ENCODE measurements at places on chromosomes 6 and 20. TPM values are rescaled to one million over a fixed set of nuclear protein-coding genes. Genes with fewer than 3 reads are reported as not detected.

GRCh38 chr6:140427842-140428241, 1053.4 kb upstream of the CITED2 start:
- no peak for DNase-seq

Gene ADGB
- total RNA-seq, result not detected

Gene DLL1
- 0.18 TPM for total RNA-seq

Gene VTA1
- 71.1 TPM for total RNA-seq

DNA sequence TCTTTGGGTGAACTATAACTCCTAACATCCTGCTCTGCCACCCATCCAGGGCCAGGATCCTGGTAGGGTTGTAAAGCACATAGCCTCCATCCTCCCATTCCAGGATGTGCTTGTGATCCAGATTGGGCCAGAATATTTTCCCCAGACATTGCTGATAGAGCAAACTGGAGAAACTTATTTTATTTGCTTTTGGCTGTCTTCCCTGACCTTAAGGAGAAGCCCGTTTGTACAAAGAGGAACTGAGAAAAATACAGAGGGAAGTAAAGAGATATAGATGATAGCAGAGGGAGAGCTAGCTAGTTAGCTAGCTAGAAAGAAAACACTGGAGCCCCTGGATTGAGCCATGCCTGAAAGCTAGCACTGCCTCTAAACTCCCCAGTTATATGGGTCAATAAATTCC, 9.0 kb upstream of the HDAC2 start:
- no peak for DNase-seq

- no peak for DNase-seq
These were observed 130.1 kb upstream of the TNFAIP3 start for GRCh38 chr6:137736911-137737310.

GRCh38 chr20:53057579-53057978, 85.4 kb downstream of the TSHZ2 start:
- DNase-seq, result no peak

- DNase-seq, result no peak
These were observed 228.8 kb upstream of the QKI start for GRCh38 chr6:163185744-163186143.

DNA sequence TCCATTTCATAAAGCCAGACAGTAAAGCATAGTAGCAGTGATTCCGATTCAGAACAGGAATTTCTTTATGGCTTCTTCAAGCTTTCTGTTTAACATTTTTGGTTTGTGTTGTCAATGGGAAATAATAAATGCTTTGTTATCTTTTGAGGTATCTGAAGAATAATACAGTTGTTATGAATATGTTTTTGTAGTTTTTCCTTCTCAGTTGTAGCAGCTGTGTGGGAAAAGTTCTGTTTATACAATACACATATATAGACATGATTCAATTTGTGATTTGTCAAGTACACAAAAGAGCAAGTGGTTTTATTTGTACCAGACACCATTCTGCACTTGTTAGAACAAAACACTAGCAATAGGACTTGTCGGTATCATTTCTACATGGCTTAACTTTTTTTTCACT, 96.6 kb downstream of the CDYL start:
- no peak for DNase-seq

- DNase-seq, result peak; percentile 78
These were observed 37.8 kb downstream of the RAB44 start for GRCh38 chr6:36735110-36736071.

GRCh38 chr6:166839569-166839968, 116.8 kb downstream of the RNASET2 start:
- DNase-seq, result peak; percentile 16

DNA sequence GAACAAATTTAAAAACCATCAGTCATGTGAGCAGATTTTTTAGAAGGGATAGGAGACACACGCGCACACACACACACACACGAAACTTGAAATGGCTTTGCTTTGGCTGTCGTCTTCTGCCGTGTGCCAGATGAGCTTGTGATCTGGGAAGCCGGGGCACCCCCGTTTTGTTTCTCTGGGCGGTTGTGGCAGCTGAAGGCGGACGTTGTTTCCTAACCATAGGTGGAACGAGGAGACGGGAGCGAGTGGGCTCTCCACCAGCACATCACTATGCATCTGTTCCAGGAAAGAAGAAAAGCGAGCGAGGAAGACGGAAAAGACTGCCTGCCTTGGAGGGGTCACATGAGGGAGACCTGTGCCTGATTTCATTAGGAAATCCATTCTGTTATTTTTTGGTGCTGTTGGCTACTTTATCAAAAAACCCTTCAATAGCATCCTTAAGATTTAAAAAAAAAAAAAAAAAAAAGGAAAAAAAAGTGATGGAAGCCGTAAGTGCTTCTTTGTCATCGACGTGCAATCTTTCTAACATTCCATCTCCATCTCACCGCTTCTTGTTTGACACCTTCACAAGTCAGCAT, 142.1 kb downstream of the DTNBP1 start:
- no peak for DNase-seq

Gene TCP11
- total RNA-seq, result not detected

Gene FGD2
- 0.55 TPM for total RNA-seq

Gene ZNF311
- total RNA-seq, result not detected

DNA sequence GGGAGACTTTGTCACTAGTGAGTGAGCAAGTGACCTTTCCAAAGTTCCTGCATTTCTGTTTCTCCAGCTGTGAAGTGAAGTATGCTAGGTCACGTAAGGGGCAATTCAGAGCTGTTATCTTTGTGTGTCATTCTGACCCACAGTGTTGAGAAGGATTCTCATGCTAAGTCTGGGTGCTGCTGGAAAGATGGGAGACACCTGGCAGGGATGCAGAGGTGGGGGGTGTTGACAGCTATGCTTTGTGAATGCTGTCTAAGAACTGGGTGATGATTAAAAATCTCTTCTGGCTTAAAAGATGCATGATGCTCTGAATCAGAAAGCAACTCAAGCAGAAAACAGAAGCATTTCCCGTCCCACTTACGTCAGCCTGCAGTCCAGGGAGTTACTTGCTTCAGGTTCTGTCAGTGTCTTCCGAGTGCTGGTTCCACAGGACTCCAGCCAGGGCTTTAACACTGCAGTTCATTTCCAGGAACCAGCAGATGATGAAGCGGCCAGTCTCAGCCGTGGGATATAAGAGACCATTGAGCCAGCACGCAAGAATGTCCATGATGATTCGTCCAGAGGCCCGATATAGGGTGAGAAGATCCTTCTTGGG, 30.9 kb upstream of the ASXL1 start:
- no peak for DNase-seq

Gene DNAH8
- total RNA-seq, result not detected

Gene INSM1
- not detected for total RNA-seq

Gene FBXO9
- 46.3 TPM for total RNA-seq

DNA sequence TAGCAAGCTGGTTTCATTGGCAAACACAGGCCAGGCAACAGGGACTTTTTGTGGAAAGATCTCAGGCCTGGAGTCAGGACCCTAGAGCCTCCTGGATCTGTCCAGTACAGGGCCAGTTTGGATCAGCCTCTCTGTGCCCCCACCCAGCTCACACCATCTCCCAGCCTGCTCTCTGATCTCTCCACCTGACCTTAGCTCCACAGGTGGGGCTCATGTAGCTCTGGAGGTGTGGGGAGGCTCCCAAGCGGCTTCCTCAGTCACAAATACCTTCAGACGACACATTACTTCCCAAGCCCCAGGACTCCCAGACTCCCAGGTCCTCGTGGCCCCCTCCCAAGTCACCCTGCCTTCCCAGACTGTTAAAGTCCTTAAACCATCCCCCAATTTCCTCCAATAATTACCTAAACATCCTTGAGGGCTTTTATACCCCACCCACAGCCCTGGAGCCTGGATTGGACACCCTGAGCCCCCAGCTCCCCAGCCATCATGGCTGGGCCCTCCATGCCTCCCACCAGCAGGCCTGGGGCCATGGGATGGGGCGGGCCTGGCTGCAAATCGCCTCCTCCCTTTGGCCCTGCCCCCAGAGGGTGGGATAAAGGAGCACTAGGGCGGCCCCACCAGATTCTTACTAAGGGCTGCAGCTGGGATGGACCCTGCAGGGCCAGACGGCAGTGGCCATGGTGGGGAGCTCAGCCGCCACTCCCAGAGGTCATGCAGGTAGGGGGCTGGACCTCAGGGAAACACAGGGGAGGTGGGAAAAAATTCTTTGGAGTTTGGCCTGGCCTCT, 15.9 kb upstream of the FANCE start:
- DNase-seq, result no peak

DNA sequence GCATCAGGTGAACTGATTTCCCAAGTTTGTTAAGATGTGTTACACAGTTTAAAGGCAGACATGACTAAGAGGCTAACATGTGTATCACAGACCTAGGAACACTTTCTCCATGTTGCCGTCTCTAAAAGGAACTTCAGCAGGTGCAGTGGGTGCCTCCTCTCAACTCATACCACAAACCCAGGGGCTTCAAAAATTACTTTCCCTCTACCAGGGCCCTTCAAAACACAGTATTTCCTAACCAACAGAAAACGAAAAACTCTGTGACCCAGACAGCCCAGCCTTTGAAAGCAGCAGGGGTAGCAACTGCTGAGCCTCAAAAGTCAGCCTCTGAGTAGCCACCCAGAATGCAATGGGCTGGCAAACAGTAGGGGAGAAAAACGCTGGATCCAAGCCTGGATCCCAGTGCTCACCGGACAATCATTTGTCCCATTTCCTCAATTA, 28.5 kb downstream of the B4GALT5 start:
- DNase-seq, result peak; percentile 79

DNA sequence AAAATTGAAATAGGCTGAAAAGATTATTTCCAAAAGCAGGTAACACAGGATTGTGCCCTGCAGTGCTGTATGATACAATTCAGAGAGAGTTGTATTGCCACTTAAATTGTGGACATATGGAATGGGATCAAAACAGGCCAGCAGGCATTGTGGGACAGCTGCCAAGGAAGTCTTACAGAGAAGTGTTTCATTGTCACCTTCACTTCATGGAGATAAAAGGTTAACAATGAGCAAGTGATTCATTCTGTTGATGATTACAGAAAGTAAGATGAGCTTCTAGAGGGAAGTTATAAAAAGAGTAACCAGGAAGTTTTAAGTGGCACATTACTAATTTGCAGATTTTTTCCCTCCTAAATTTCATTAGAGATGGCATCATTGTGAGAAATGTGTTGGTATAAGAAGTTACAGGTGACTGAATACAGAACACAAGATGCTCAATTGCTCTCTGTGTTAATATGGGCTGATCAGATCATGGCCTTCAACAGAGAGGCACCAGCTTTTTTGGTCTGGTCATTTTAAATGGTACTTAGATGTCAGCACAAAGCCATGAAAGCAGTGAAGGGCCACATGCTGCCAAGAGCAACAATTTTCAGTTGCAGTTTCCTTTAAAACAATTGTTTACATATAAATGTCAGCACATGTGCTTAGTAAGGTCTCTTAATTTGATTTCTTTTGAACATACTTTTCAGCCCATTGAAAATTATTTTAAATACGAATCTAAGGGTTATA, 402.5 kb upstream of the FKBP1C start:
- peak; percentile 1 for DNase-seq

Gene IMPG1
- not detected for total RNA-seq

DNA sequence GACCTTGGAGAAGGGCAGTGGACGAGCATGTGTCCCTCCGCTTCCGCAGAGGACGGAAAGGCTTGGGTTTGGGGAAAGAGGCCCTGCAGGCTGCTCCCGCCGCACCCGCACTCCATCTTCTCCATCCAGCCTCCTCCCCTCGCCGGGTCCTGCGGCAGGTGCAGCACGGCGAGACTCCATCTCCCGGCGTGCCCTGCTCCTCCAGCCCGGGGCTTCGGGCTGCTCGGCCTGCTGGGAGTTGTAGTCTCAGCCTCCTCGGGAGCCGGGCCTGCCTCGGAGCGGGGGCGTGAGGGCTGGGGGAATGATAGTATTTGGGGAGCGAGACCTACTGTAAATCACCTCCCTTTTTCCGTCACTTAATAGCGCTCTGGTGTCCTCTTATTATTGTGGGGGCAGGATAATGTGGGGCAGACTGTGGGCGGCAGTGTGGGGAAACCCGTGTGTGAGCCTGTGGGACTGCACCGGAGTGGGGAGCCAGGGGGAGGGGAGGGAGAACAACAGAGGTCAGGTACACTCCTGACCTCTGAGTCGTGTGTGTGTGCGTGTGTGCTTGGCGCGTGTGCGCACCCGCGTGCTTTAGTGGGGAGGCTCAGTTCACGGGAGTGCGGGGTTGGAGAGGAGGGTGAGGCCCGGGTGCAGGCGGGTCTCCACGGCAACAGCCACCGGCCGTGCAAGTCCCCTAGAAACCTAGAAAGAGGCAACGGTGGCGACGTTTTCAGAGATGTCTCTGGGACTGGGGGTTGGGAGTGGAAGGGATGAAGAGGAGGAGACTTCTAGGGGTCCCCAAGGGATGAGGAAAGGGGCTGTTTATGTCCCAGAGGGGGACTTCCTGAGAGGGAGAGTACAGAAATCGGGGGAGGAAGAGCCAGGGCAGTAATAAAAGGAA, 4.1 kb downstream of the TTBK1 start:
- DNase-seq, result peak; percentile 85

DNA sequence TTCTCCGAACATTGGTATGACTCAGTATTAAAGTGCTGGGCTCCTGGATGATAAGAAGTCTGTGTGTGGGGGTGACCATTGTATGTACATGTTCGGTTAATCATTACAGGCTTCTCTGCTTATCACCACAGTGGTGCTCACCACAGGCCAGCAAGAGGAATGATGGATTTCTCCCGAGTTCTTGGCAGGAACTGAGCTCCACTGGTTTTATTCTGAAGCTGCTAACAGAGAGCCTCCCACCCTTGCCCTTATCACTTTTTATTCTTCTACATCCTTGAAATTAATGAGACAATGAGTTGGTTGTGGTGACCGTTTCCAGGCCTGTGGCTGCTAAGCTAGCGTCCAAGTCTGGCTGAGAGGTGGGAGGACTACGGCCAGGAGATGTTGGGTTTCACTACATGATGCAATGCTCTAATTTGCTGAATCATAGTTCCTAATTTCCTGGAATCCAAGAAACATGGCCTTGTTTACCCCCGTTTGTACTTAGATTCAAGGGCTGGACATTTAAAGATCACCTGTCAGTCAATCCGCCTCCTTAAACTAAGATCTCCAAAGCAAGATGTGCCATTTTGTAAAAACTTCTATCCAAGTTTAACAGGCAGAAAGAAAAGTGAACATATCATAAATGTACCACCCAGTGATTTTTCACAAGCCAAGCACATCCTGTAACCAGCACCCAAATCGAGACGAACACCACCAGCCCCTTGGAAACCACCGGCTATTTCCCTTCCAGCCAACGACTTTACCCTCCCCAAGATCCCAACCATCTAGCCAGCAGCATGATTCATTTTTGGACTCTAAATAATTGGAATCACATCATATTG, 172.5 kb downstream of the FOXA2 start:
- DNase-seq, result no peak

- no peak for DNase-seq
These were observed 32.9 kb downstream of the PGM3 start for GRCh38 chr6:83160167-83160566.

GRCh38 chr6:147506704-147507114, 1.8 kb upstream of the SAMD5 start:
- peak; percentile 25 for DNase-seq

Gene CLPSL2
- not detected for total RNA-seq

Gene MDFI
- total RNA-seq, result 0.18 TPM

- no peak for DNase-seq
These were observed 481.5 kb upstream of the JAG1 start for GRCh38 chr20:11155156-11155756.

GRCh38 chr6:66103354-66103753, 396.3 kb upstream of the EYS start:
- DNase-seq, result no peak

- peak; percentile 11 for DNase-seq
These were observed 33.3 kb downstream of the GABRR2 start for GRCh38 chr6:89281779-89282246.

GRCh38 chr6:431986-432385, 40.4 kb downstream of the IRF4 start:
- DNase-seq, result no peak

GRCh38 chr6:3382326-3383279, 74.2 kb downstream of the SLC22A23 start:
- no peak for DNase-seq

- DNase-seq, result peak; percentile 8
These were observed 3.4 kb upstream of the RSPO4 start for GRCh38 chr20:1005452-1006027.
